ENCODE measurements at places on chromosomes 5 and 9.

- DNase-seq: no peak
Measured at GRCh38 chr9:132712753-132713152, 42.5 kb downstream of the GTF3C4 start.

- DNase-seq: no peak
Measured at GRCh38 chr5:4144411-4145007, 548.9 kb downstream of the IRX1 start.

DNA sequence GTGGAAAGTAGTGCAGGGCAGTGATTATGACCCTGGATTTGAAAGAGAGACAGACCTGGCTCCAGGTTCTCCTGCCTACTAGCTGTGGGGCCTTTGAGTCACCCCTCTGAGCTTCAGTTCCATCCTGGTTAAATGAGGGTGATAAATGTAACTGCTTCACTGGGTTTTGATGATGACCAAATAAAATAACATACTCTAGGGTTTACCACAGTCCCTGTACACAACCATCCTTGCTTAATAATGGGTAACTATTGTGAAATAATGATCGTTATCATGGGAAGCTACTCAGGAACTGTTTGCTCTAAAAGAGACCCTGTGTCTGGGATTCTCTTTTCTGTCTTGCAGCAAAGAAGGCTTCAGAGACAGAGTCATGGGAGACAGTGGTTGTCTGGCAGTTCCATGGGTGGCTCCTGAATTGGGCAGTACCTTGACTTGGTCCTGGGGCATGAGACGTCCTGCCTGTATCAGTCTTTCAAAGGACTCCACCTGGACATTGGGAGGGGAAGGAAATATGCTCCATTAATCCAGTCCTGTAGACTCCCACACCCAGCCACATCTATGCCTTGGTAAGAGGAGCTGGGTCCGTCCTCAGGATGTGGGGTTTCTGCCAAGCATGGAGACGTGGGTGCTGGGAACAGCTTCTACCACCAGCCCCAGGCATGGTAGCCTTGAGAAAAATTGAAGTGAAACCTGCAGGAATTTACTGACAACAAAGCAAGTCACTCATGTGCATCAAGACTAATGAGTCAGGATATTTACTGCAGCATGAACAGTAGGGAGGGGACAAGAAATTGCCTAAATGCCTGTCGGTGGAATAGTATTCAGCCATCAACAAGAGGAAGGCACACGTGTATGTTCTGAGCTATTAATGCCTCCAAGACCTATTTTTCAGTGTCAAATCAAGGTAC, 23.4 kb downstream of the AKNA start:
- no peak for DNase-seq

DNA sequence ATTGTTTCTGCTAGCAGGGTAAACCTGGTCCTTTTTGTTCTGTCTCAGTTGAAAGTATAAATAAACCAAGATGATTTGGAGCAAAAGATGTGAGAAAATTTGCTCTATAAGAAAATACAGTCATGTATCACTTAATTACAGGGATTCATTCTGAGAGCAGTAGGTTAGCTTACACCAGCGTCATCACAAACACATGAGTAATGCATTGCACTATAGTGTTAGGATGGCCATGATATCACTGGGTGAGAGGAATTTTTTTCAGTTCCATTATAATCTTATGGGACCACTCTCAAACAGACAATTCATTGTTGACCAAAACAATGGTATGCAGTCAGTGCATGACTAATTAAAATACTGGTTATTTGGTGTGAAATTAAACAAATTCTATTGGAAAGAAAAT, 430.9 kb downstream of the CHSY3 start:
- DNase-seq: no peak
